GM12878 (cell line): ENCODE measurements at places on chromosomes 3 and 15.

DNA sequence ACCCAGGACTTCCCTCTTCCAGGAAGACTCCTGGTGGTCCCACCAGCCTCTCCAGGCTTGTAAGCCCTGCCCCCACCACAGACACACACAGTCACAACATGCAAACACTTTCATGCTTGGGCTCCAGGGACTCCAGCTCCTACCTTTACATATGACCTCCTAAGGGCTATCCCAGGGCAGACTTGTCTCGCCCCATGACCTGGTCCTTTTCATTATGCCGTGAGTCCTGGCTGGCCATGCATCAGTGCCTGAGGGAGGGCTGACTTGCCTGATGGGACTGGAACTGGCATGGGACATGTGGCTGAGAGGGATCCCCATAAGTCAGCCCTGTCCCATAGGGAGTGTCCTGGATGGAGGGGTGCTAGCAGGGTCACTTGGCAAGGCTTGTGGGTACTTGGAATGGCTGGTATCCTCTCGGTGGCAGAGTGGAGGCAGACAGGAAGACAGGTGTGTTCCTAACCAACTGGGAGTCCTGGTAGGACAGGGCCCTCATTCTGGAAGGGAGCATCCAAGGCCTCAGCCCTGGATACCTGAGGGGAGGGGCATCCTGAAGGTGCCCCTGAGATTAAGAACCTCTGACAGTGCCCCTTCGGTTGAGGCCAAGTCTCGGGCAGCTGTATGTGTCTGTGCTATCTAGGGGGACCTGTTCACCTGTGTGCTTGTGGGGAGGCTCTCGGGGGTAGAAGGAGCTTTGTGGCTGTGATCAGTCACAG, 540 bp upstream of the HHATL start:
- no peaks in the 10 kb centered on the region for H3K27me3 ChIP-seq
- no peak overlapping the region for H3K4me3 ChIP-seq
- DNase-seq, result no peak
- no peaks in the 10 kb centered on the region for H3K36me3 ChIP-seq

DNA sequence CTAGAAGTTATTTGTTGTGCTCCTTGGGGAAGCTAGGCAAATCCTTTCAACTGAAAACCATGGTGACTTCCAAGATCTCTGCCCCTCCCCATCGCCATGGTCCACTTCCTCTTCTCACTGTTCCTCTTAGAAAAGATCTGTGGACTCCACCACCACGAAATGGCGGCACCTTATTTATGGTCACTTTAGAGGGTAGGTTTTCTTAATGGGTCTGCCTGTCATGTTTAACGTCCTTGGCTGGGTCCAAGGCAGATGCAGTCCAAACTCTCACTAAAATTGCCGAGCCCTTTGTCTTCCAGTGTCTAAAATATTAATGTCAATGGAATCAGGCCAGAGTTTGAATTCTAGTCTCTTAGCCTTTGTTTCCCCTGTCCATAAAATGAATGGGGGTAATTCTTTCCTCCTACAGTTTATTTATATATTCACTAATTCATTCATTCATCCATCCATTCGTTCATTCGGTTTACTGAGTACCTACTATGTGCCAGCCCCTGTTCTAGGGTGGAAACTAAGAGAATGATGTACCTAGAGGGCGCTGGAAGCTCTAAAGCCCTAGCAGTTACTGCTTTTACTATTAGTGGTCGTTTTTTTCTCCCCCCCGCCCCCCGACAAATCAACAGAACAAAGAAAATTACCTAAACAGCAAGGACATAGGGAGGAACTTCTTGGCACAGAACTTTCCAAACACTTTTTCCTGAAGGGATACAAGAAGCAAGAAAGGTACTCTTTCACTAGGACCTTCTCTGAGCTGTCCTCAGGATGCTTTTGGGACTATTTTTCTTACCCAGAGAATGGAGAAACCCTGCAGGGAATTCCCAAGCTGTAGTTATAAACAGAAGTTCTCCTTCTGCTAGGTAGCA, 657 bp downstream of the PATL2 start:
- peaks cover 6% of the 10 kb centered on the region for H3K4me1 ChIP-seq
- DNase-seq, result peak; percentile 69
- peak overlapping the region; percentile 77 for H3K4me3 ChIP-seq
- peaks cover 20% of the 10 kb centered on the region for H3K36me3 ChIP-seq
- peak overlapping the region; percentile 99 for H3K27ac ChIP-seq

- peaks cover 4% of the 10 kb centered on the region for H3K4me1 ChIP-seq
- DNase-seq, result no peak
- no peak overlapping the region for H3K4me3 ChIP-seq
- no peak overlapping the region for H3K27ac ChIP-seq
Observed at GRCh38 chr3:183879243-183879642, 5.4 kb downstream of the PARL start.

- no peak overlapping the region for H3K27ac ChIP-seq
- H3K4me3 ChIP-seq, result no peak overlapping the region
- no peaks in the 10 kb centered on the region for H3K27me3 ChIP-seq
- no peaks in the 10 kb centered on the region for H3K36me3 ChIP-seq
Observed at GRCh38 chr3:99269606-99270351, 368.3 kb upstream of the DCBLD2 start.

GRCh38 chr3:111882799-111883198, 23.7 kb downstream of the PHLDB2 start:
- DNase-seq, result no peak
- H3K4me1 ChIP-seq, result peaks cover 4% of the 10 kb centered on the region; the same call in 1 of the 2 replicates
- H3K27me3 ChIP-seq, result no peaks in the 10 kb centered on the region
- no peak overlapping the region for H3K27ac ChIP-seq

DNA sequence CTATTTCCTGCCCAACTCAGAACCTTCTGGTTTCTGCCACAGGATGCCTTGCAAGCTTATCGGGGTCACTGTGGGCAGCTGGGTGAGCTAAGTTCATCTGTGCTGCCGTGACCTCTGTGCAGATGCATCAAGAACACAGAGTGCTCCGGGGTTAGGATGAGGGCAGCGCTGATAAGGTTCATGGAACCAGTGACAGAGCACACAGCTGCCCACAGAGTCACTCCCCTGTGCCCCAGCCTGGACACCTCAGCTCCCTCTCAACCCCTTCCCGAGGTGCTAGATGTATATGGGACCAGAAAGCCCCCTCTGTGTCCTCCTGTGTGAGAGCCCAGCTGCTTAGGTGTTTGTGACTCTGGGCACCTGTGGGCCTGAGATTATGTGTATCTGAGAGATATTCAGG, 15.8 kb upstream of the ALAS1 start:
- no peaks in the 10 kb centered on the region for H3K4me1 ChIP-seq
- no peak overlapping the region for H3K4me3 ChIP-seq
- H3K36me3 ChIP-seq, result no peaks in the 10 kb centered on the region
- no peaks in the 10 kb centered on the region for H3K27me3 ChIP-seq
- no peak overlapping the region for H3K27ac ChIP-seq

- no peak for DNase-seq
- no peak overlapping the region for H3K27ac ChIP-seq
- H3K27me3 ChIP-seq, result no peaks in the 10 kb centered on the region
Observed at GRCh38 chr3:57015912-57016311, 44.6 kb upstream of the SPATA12 start.

DNA sequence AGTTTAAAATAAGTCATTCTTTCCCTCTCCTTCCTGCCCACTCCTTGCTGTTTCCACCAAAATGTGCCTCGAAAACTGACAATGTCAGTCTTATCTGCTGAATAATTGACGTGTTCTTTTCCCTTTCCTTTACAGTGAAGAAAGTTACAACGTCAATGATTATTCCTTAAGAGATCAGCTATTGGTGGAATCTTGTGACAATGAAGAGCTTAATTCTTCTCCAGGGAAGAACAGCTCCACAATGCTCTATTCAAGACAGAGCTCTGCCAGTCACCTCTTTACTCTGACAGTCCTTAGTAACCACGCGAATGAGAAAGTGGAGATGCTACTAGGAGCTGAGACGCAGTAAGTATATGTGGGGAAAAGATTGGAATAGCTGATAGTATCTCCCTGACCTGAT, 84.1 kb downstream of the DHX36 start:
- no peak overlapping the region for H3K27ac ChIP-seq
- DNase-seq, result no peak
- no peaks in the 10 kb centered on the region for H3K27me3 ChIP-seq
- no peaks in the 10 kb centered on the region for H3K36me3 ChIP-seq
- H3K4me1 ChIP-seq, result no peaks in the 10 kb centered on the region

GRCh38 chr15:85744579-85744978, 50.1 kb downstream of the KLHL25 start:
- no peak for DNase-seq
- no peaks in the 10 kb centered on the region for H3K4me1 ChIP-seq
- H3K4me3 ChIP-seq, result no peak overlapping the region
- H3K27ac ChIP-seq, result no peak overlapping the region
- peaks cover 52% of the 10 kb centered on the region for H3K36me3 ChIP-seq

- H3K4me3 ChIP-seq, result no peak overlapping the region
- no peaks in the 10 kb centered on the region for H3K36me3 ChIP-seq
- DNase-seq, result no peak
Observed at GRCh38 chr3:9862391-9863057, 17.5 kb downstream of the CIDEC start.

GRCh38 chr3:19457449-19457848, 309.1 kb downstream of the KCNH8 start:
- H3K4me1 ChIP-seq, result no peaks in the 10 kb centered on the region
- H3K27me3 ChIP-seq, result no peaks in the 10 kb centered on the region
- no peak overlapping the region for H3K4me3 ChIP-seq
- no peak overlapping the region for H3K27ac ChIP-seq
- DNase-seq, result no peak
- no peaks in the 10 kb centered on the region for H3K36me3 ChIP-seq
